ENCODE measurements at places on chromosomes 6 and 20.

- DNase-seq: no peak
Observed at GRCh38 chr6:52790861-52791260, 12.8 kb downstream of the GSTA1 start.

GRCh38 chr20:13457487-13457886 is 181.2 kb downstream of the TASP1 start:
- DNase-seq: no peak

DNA sequence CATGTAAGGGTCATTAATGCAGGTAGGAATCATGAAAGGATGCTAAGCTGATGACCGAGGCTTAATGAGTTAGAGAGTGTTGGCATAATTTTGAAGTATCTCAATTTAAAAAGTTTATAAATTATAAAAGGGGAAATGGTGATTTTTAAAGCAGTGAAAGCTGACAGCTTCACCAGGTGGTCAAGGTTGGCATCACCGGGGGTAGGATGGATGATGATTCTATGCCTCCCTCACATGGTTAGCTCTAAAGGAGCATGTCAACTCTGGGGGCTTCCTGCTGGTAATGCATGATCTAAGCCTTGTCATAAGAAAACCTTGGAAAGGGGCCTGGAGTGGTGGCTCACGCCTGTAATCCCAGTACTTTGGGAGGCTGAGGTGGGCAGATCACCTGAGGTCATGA is 89.2 kb upstream of the MARCKS start:
- no peak for DNase-seq

DNA sequence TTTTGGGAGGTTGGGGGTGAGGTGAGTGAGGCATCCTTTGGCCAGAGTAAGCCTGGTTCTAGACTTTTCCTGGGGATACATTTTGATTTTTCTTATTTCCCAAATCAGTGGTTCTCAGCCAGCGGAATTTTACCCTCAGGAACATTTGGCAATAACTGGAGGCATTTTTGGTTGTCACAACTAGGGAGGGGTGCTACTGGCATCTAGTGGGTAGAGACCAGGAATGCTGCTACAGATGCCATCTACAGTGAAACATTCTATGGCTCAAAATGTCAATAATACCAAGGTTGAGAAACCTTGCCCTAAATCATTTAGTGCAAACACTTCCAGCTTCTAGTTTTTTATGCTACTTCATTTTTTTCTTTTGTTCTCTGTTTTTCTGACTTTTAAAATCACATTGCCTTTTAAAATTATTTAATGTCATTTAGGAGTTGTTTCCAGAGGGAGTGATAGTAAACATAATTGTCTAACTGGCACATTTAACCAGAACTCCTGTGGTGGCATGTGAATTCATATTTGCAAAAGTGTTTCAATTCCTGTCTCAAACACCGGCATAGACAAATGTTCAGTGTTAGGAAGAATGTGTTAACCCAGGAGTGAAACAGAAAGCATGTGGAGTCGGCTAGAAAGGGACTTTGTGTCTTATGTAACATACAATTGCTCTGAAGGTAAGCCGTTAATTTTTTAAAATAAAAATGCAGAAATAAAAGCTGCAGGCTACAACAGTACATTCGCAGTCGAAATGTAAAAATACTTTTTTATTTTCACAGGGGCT is 59.0 kb downstream of the QRSL1 start:
- no peak for DNase-seq

- DNase-seq: no peak
Observed at GRCh38 chr20:58749979-58750378, 57.4 kb downstream of the NPEPL1 start.

- DNase-seq: no peak
Observed at GRCh38 chr6:8707956-8708772, 272.8 kb upstream of the SLC35B3 start.

GRCh38 chr6:111759836-111760785 is 113.1 kb downstream of the FYN start:
- DNase-seq: no peak

All from stimulated activated CD8-positive, alpha-beta memory T cell treated with anti-CD3 and anti-CD28 coated beads, Interleukin-7, amount 100 ng/mL, for 4 hours (primary cell).